ENCODE measurements at places on chromosomes 7 and 10. TPM values are rescaled to one million over a fixed set of nuclear protein-coding genes. Genes with fewer than 3 reads are reported as not detected.

GRCh38 chr10:44935201-44935965, 24.2 kb upstream of the RASSF4 start:
- no peaks in the 10 kb centered on the region for H3K27me3 ChIP-seq
- no peaks in the 10 kb centered on the region for H3K36me3 ChIP-seq
- no peak for DNase-seq
- peaks cover 6% of the 10 kb centered on the region for H3K4me1 ChIP-seq
- no peak overlapping the region for H3K27ac ChIP-seq

Gene MYPN
- total RNA-seq: not detected

GRCh38 chr7:92830532-92831110, 5.8 kb downstream of the CDK6 start:
- no peaks in the 10 kb centered on the region for H3K27me3 ChIP-seq
- no peak for DNase-seq
- peaks cover 6% of the 10 kb centered on the region for H3K4me1 ChIP-seq
- H3K27ac ChIP-seq: no peak overlapping the region

Gene ADRA2A
- 1.7 TPM for total RNA-seq

DNA sequence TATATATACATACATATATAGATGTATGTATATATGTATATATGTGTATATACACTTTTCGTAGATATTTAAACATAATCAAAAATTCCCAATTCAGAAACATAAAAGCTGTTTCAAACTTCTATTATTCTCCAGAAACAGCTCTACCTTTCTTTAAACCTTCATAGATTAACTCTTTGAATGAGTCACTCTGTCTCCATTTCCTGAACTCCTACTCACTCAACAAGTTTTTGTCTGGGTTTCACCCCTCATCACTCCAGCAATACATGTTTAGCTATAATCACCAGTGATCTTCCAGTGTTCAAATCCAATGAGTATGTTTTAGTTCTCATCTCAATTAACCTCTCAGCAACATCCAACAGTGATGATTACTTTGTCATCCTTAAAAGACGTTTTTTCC, 9.6 kb downstream of the DGKB start:
- H3K4me1 ChIP-seq: no peaks in the 10 kb centered on the region
- no peaks in the 10 kb centered on the region for H3K36me3 ChIP-seq
- no peaks in the 10 kb centered on the region for H3K27me3 ChIP-seq
- H3K27ac ChIP-seq: no peak overlapping the region
- DNase-seq: no peak

DNA sequence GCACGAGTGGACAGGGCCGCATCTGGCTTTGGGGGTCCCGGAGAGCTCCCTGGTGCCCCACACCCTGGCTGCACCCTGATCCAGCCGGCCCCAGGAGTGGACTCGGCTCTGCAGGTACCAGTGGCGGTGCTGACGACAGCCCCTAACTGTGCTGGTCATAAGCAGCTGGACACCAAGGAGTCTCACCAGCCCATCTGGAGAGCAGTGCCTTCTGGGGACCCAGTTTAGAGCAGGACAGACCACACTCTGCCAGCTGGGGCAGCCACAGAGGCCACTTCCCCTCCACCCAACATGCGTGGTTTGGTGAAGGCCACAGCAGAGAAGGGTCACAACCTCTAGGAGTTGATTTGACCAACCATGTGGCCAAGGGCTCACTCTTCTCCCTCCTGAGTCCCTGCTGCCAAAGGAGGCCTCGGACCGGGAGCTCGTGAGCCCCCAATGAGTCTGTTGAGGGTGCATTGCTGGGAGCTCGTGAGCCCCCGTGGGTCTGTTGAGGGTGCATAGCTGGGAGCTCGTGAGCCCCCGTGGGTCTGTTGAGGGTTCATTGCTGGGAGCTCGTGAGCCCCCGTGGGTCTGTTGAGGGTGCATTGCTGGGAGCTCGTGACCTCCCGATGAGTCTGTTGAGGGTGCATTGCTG, 16.0 kb upstream of the INPP5A start:
- no peak for DNase-seq
- no peak overlapping the region for H3K27ac ChIP-seq
- H3K4me1 ChIP-seq: peaks cover 44% of the 10 kb centered on the region
- H3K4me3 ChIP-seq: no peak overlapping the region
- H3K36me3 ChIP-seq: no peaks in the 10 kb centered on the region

Gene FASTK
- total RNA-seq: 114 TPM

GRCh38 chr10:125128397-125129075, 31.8 kb downstream of the CTBP2 start:
- H3K4me3 ChIP-seq: no peak overlapping the region
- no peak overlapping the region for H3K27ac ChIP-seq
- no peaks in the 10 kb centered on the region for H3K27me3 ChIP-seq

DNA sequence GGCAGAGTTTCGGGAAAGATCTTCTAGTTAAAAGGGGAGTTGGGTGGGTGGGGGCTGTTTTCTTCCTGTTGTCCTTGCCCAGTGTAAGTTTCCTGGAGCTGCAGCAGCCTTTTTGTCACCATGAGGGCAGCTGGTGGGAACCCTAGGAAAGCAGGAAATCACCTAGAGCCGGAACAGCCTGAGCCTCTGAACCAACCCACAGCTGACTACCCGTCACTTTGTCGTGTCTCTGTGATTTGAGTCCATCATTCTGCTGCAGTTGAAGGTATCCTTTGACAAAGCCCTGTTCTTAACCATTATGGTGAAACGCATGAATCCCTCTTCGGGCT, 1.2 kb upstream of the C10orf143 start:
- H3K4me1 ChIP-seq: peaks cover 9% of the 10 kb centered on the region
- peak overlapping the region; percentile 68 for H3K4me3 ChIP-seq
- H3K27ac ChIP-seq: no peak overlapping the region
- DNase-seq: no peak
- H3K27me3 ChIP-seq: no peaks in the 10 kb centered on the region

Gene EN2
- total RNA-seq: not detected

GRCh38 chr7:25861601-25862260, 290.3 kb upstream of the NFE2L3 start:
- H3K36me3 ChIP-seq: no peaks in the 10 kb centered on the region
- DNase-seq: no peak
- H3K4me1 ChIP-seq: no peaks in the 10 kb centered on the region
- H3K4me3 ChIP-seq: no peak overlapping the region

- H3K4me1 ChIP-seq: peaks cover 4% of the 10 kb centered on the region
- H3K27ac ChIP-seq: no peak overlapping the region
- no peak for DNase-seq
- H3K27me3 ChIP-seq: no peaks in the 10 kb centered on the region
- no peaks in the 10 kb centered on the region for H3K36me3 ChIP-seq
Observed at GRCh38 chr10:60706146-60706545, 72.1 kb upstream of the CDK1 start.

- H3K27me3 ChIP-seq: no peaks in the 10 kb centered on the region
- DNase-seq: no peak
- no peak overlapping the region for H3K4me3 ChIP-seq
Observed at GRCh38 chr7:132495936-132496335, 80.3 kb downstream of the PLXNA4 start.

DNA sequence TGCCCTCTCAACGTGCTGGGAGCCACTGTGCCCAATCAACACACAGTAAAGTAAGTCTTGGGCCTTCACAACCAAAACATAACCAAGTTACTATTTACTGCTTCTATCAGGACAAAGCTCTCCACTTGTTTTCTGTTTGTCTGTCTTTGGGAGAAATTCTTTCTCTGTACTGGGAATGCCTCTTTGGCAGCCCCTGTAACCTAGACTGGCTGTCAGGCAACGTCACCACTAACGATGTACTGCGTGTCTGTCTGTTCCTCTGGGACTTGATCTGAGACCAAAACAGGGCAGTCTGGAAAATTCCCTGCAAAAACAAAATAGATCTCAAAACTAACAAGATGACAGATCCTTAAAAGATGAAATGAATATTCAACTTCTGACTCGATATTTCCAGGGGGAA, 113.0 kb downstream of the SMURF1 start:
- no peaks in the 10 kb centered on the region for H3K4me1 ChIP-seq
- DNase-seq: no peak
- H3K27me3 ChIP-seq: no peaks in the 10 kb centered on the region

Gene EPDR1
- total RNA-seq: 66.9 TPM

Gene GRID1
- total RNA-seq: 25.9 TPM

Gene BICC1
- total RNA-seq: 9.3 TPM

- H3K4me1 ChIP-seq: no peaks in the 10 kb centered on the region
- no peaks in the 10 kb centered on the region for H3K36me3 ChIP-seq
- H3K27ac ChIP-seq: no peak overlapping the region
- H3K4me3 ChIP-seq: no peak overlapping the region
- H3K27me3 ChIP-seq: no peaks in the 10 kb centered on the region
Observed at GRCh38 chr10:113965077-113965476, 78.6 kb upstream of the ADRB1 start.

DNA sequence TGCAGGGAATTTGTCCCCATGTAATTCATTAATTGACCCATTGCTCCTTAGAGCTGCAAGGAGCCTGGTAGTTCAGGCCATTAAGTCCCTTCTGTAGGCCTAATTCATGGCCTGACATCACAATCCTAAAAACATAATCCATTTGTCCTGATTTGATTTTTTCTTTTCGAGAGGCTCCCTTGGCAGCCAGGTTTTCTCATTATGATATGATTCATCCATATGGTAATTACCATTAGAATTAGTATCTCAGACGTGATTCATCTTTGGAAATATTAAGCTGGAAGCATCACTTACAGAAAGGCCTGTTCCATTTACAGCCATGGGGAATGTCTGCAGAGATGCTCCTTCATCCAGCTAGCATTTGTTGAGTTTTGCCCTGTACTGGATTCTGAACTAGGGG, 128.5 kb downstream of the PLCE1 start:
- H3K36me3 ChIP-seq: no peaks in the 10 kb centered on the region
- no peak overlapping the region for H3K4me3 ChIP-seq
- H3K4me1 ChIP-seq: peaks cover 23% of the 10 kb centered on the region

DNA sequence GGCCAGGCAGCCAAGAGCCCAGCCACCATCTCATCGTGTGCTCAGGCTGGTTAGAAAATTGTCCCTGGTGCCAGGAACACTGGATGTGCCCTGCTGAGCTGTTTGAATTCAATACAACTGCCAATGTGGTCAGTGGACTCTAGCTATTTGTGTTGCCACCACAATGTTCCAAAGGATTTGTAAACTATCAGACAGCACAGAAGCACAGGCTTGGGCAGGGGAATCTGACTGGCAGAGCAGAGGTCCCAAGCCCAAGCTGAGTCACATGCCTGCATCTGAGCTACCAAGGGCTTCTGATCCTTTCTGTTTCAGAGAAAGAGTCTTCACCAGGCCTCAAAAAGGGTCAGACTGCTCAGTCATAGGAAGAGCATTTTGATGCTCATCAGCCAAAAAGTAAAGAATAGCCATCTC, 232.1 kb upstream of the SEMA3C start:
- no peak overlapping the region for H3K27ac ChIP-seq
- no peak for DNase-seq
- no peaks in the 10 kb centered on the region for H3K27me3 ChIP-seq

Gene GRID2IP
- 0.34 TPM for total RNA-seq

- no peak overlapping the region for H3K4me3 ChIP-seq
- H3K4me1 ChIP-seq: no peaks in the 10 kb centered on the region
- H3K36me3 ChIP-seq: no peaks in the 10 kb centered on the region
- H3K27me3 ChIP-seq: peaks cover 9% of the 10 kb centered on the region
- no peak overlapping the region for H3K27ac ChIP-seq
Observed at GRCh38 chr7:26857170-26857505, 7.3 kb downstream of the SKAP2 start.

- no peaks in the 10 kb centered on the region for H3K27me3 ChIP-seq
- H3K36me3 ChIP-seq: no peaks in the 10 kb centered on the region
- no peak overlapping the region for H3K27ac ChIP-seq
- no peak for DNase-seq
- no peaks in the 10 kb centered on the region for H3K4me1 ChIP-seq
Observed at GRCh38 chr10:81730891-81731290, 144.1 kb upstream of the NRG3 start.

DNA sequence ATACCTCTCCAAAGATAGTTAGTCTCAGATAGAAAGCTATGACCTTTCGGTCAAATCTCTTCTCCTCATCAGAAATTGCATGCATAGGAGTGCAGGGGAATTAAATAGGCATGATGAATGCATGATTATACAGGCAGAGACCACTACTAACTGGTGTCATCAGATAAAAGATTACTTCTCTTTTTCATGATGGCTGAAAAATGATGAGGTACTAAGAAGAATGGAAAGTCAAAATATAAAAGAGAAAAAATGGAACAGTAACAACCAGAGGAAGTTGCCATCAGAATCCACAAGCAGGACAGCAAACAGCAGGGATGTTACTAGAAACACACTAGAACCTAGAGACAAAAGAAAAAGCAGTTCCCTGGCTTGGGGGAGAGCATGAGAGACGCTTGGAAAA, 31.6 kb downstream of the CTTNBP2 start:
- H3K36me3 ChIP-seq: no peaks in the 10 kb centered on the region
- H3K4me1 ChIP-seq: peaks cover 14% of the 10 kb centered on the region
- no peak overlapping the region for H3K27ac ChIP-seq
- no peaks in the 10 kb centered on the region for H3K27me3 ChIP-seq
- H3K4me3 ChIP-seq: no peak overlapping the region
- no peak for DNase-seq

DNA sequence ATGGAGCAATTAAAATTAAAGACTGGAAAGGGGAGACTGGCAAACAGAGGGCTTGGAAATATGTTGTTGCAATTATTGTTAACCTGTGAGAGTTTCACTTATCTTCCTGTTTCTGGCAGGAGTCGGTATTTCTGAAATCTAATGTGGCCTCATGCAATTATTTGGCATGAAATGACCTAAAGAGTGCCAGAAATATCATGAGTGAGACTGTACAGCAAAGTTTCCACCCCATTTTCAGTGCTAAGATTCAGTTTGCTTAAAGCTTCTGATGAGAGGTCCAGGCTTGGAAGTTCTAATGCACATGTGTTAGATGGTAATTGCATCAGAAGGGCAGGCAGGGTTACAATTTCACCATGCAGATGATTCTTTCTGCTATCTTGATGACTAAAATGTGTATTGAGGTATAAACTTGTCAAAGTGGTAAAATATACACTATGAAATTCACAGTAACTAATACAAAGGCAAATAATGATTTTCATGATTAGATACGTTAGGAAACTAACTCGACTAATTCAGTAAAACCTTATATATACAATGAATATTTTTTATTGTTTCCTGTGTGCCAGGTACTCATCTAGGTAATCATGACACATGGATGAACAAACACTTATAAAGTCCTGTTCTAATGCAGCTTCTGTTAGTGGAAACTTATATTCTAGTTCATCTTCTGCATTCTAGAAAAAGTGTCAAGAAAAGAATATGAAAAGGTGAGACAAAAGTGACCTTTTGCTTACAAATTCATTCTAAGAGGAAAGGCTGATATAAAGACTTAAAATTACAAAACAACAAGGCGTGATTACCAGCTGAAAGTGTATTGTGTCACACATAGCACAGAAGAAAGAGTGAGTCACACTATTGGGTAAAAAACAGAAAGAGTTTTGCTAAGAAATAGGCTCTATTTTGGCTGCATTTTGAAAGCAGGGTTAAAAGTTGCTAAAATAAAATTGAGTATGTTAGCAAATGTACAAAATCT, 533.4 kb upstream of the SEMA3D start:
- H3K4me1 ChIP-seq: no peaks in the 10 kb centered on the region
- no peak for DNase-seq
- no peaks in the 10 kb centered on the region for H3K36me3 ChIP-seq
- H3K27me3 ChIP-seq: no peaks in the 10 kb centered on the region

- no peaks in the 10 kb centered on the region for H3K36me3 ChIP-seq
- no peak overlapping the region for H3K4me3 ChIP-seq
- DNase-seq: no peak
- H3K27ac ChIP-seq: no peak overlapping the region
Observed at GRCh38 chr10:43965918-43966570, 317.4 kb upstream of the ZNF32 start.

Data from thyroid gland (tissue), 4 donors.